Panc1 (cell line): ENCODE measurements at places on chromosomes 1 and 21. TPM values are rescaled to one million over a fixed set of nuclear protein-coding genes. Genes with fewer than 3 reads are reported as not detected.

KIFAP3 gene
- total RNA-seq = 20.0 TPM

DNA sequence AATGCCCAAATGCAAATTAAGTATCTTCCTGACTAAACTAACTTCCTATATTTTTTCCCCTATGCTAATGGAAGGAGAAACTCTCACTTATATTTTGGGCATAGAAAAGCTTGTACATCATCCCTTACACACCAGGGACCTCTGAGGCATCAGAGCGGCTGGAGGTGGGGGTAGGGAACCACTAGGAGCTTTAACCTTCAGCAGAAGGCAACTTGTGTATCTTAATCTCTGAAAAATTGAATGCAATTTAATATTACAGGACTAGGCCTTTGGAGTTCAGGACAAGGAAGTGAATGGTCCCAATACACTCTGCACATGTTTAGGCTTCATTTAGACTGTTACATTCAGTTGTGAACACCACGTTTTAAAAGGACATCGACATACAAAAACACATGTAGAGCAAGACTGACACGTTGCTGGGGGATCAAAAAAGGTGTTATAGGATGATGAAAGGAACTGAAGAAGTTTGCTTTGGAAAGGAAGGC lies 85.9 kb downstream of the NAV1 start:
- H3K4me1 ChIP-seq = no peaks in the 10 kb centered on the region
- H3K36me3 ChIP-seq = no peaks in the 10 kb centered on the region
- no peak overlapping the region for H3K27ac ChIP-seq
- DNase-seq = no peak
- no peaks in the 10 kb centered on the region for H3K27me3 ChIP-seq

- H3K4me1 ChIP-seq = peaks cover 24% of the 10 kb centered on the region
- no peak overlapping the region; the same call in 1 of the 2 replicates for H3K27ac ChIP-seq
- no peak overlapping the region; the same call in 1 of the 2 replicates for H3K4me3 ChIP-seq
- no peak for DNase-seq
Observed at GRCh38 chr1:42332877-42333276, 2.2 kb downstream of the FOXJ3 start.

DNA sequence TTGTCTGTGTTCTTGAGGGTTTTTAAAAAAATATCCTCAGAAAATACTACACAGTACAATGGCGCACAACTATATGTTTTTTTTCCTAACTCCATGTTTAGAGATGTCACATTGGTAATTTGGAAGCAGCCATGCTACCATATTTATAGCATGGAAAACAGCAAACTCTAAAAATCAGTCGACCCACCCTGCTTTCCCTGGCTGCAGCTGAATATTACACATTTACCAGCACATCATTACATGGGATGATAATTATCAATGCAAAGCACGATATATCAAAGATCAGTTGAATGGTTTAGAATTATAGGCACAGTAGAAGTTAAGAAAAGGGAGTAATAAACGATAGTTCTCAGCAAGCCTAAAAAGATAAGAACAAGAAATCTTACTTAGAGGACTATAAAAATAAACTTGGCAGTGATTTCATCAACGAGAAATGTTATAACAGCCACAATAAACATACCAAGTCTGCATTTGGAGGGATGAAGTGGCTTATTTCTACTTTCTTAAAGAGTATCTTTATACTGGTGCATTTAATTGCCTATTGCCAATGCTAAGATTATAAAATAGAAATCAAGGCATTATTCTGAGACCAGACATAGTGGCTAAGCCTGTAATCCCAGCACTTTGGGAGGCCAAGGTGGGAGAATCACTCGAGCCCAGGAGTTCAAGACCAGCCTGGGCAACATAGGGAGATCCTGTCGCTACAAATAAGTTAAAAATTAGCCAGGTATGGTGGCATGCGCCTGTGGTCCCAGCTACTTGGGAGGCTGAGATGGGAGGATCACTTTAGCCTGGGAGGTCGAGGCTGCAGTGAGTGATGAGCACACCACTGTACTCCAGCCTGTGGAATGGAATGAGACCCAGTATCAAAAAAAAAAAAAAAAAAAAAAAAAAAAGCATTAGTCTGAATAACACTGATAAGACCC lies 43.4 kb downstream of the WDR64 start:
- H3K27me3 ChIP-seq = no peaks in the 10 kb centered on the region
- no peak for DNase-seq
- H3K4me1 ChIP-seq = no peaks in the 10 kb centered on the region
- H3K4me3 ChIP-seq = no peak overlapping the region

- no peak overlapping the region for H3K27ac ChIP-seq
- H3K4me1 ChIP-seq = no peaks in the 10 kb centered on the region
- DNase-seq = no peak
- no peaks in the 10 kb centered on the region for H3K27me3 ChIP-seq
Observed at GRCh38 chr1:195951313-195951712, 656.9 kb downstream of the KCNT2 start.

DNA sequence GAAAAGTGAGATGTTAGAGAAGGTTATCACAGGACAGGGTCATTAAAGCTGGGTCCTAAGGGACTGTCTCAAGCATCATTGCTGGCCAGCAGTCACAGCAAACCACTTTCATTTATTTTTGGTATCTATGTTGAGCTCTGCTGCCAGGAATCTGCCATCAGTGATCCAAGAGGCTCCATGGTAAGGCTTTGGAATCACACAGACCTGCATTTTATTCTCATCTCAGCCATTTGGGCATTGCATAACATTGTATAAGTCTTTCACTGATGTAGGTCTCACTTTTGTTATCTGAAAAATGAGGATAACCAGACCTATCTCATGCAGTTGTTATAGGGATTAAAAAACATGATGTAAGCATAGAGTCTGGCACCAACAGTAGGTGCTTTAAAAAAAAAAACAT lies 77.5 kb downstream of the OMA1 start:
- DNase-seq = no peak
- H3K27ac ChIP-seq = no peak overlapping the region
- H3K4me3 ChIP-seq = no peak overlapping the region
- H3K36me3 ChIP-seq = no peaks in the 10 kb centered on the region
- H3K4me1 ChIP-seq = no peaks in the 10 kb centered on the region
- no peaks in the 10 kb centered on the region for H3K27me3 ChIP-seq

- no peak overlapping the region for H3K4me3 ChIP-seq
- no peak overlapping the region for H3K27ac ChIP-seq
- H3K4me1 ChIP-seq = no peaks in the 10 kb centered on the region
- no peak for DNase-seq
Observed at GRCh38 chr1:170114906-170115305, 30.9 kb upstream of the NTMT2 start.
